ENCODE measurements at places on chromosomes 12 and 14.
A peak's percentile ranks its signal among the peaks of the same experiment; 100 is the strongest.

DNA sequence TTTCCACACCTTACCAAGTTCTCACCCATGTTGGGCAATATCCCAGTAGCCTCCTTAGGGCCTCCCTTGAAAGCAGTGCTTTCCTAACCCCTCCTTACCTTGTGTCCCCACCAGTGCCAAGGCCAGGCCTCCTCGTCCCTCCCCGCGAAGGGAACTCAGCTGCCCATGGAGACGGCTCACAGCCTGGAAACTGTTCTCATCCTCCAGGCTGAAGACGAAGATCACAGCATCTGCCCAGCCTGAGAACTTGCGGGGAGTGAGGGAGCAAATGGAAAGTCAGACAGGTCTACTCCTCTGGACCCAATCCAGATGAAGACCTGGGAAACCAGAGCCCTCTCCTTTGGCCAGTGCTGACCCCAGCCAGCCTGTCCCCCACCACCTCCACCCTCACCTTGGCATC lies 4.6 kb downstream of the AGAP2 start:
- DNase-seq = no peak

DNA sequence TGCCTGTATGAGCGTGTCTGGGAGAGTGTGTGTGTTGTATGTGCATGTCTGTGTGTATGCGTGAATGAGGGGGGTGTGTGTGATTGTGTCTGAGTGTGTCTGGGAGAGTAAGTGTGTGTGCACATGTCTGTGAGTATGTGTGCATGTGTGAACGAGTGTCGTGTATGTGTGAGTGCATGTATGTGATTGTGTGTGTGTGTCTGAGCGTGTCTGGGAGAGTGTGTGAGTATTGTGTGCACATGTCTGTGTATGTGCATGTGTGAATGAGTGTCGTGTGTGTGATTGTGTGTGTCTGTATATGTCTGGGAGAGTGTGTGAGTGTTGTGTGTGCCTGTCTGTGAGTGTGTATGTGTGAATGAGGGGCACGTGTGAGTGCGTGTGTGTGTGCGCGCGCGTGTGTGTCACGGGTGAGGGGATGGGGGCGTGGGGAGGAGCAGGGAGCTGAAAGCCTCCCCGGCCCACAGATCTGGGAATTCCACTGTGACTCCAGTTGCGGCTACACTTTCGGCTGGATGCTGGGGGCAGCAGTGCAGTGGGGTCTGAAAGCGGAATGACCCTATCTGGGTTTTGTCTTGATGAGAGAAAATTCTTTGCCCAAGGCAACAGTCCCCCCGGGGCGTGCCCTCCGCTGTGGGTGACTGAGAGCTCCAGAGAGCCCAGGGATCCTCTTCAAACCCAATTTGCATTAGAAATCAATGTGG lies 138.1 kb upstream of the MED13L start:
- no peak for DNase-seq

DNA sequence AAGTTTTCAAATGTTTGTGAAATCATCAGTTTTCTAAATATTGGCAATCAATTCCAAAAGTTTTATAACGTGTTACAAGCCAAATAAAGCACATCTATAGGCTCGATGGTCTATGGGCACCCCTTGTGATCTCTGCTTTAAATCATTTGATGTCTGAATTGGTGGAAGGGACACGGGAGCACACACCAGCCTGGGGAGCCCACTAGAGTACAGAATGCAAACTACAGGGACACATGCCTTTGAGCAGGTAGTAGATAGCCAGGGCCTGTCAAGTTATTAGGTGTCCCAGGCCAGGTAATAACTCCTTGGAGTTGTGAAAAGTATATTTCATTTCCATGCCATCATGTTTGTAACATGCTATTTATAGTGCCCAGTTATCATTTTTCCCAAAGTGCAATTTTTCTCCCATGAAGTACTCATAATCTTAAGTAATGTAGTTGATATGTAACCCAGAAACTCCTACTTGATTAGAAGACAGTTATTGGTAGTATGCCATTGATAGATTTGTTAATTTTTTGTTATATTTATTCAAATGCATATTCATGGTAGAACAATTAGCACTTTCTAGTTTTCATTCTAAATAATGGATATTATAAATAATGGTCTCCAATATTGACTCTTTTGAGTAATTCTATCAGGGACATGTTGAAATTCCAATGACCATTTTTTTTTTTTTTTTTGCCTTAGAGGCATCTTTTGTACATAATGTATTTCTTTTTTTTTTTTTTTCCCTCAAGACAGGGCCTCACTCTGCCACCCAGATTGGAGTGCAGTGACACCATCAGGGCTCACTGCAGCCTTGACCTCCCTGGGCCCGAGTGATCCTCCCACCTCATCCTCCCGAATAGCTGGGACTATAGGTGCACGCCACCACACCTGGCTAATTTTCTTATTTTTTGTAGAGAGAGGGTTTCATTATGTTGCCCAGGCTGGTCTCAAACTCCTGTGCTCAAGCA lies 96.9 kb upstream of the FGD4 start:
- no peak for DNase-seq

DNA sequence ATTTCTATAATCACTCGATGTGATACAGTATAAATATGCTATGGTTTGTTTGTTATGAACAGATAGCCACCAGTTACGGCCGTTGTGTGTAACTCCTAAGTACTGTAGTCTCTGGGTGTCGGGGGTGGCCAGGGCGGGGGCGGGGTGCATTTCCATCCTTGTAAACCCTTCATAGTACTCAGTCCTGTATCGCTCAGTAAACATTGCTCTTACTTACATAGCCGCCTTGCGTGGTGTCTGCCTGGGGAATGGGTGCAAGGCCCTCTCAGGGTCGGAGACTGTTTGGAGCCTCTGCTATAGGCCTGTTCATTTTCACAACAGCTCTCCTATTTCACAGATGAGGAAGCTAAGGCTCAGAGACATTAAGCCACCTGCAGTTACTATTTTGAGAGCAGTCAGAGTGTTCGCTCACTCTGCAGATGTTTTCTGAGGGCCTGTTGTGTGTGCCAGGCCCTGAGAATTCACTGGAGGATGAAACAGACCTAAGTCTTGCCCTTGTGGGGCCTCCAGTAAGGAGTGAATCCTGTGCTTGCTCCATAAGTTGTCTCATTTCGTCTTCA lies 42.5 kb downstream of the JDP2 start:
- no peak for DNase-seq

GRCh38 chr14:88422919-88423650 lies 37.6 kb downstream of the SPATA7 start:
- DNase-seq = no peak

DNA sequence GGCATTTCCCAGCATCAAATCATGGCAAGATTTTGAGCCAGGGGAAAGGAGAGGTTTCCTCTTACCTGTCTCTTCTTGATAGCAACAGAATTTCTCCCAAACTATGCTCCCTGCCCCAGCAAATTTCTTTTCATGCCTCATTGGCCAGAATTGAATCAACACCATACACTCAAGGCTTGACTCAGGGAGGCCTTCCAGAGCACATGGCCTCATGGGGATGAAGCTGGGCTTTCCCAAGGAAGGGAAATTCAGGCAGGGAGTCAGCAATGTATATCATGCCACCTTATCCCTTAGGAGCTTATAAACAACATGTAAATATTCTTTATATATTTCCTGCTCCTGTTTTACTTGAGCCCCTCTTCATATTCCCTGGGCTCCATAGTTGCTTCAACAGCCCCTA lies 62.1 kb downstream of the ARF6 start:
- no peak for DNase-seq

- no peak for DNase-seq
Measured at GRCh38 chr14:33454022-33454595, 496.8 kb downstream of the EGLN3 start.

DNA sequence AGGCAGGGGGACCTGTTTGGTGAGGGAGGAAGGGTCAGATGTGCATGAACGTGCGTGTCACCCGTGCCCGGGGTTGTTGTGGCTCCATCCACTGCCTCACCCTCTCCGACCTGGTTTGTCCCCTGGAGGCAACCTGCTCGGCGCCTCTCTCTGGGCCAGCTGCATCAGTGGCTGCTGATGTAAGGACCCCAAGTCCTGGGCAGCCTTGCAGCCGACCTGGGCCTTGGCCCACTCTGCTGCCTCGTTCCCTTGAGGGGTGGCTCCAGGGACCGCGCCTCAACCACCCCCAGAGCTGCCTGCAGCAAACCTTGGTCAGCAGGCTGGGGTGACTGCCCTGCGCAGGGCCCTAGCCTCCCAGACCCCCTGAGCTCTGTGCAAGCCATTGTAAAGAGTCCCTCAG lies 351.7 kb downstream of the TMEM121 start:
- no peak for DNase-seq

DNA sequence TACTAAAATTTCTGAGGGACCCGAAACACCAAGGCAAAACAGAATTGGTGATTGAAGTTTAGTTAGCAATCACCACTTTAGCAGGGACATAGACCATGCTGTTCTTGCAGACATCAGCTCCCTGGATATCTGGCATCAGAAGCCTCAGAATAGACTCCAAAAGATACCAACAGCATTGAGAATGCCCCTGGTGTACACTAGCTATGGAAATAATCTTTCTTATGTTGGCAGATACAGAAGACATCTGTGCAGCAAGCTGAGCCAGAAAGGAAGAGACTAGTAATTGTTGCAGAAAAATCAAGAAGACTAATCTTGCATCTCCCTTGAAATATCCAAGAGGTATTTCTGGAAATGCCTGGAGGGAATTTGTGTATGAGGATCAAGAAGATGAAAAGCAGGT lies 521.6 kb downstream of the TRHDE start:
- no peak for DNase-seq

DNA sequence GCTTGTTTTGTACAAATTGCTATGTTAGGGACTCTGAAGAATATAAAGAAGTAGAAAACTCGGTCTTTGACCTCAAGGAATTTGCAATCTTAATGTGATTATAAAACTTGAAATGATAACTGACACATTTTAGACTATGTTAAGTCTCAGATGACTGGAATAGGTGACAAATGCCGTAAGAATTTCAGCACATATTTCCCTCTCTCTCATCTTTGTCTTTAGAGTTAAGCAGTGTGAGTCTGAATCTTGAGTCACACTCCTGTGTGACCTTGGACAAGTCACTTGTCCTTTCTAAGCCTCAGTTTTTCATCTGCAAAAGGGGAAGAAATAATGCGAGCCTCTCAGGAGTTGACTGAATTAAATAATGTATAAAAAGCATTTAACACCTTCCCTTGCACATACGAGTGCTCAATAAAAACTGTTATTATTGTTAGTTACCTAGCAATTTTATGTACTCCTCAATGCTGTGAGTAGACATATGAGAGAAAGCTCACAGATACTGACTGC lies 103.7 kb downstream of the DYRK2 start:
- no peak for DNase-seq

DNA sequence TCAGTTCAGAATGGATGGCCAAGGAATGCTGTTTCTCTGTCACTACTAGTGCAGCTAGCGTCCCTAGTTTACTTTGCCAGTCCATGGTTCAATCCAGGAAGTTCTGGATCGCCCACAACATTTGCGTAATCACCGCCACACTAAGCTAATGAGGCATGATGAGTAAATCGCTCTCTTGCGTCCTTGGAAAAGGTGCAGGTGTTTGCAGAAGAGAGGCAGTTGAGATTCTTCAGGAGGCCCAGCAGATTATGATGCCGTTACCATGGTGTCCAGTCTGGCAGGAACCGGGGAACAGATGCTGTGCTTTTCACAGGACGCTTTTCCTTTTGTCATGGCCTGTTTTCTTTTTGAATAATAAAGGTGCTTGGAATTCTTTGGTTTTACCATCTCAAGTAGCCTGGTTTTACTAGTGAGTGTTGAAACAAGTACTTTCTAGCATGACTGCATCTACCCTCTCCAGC lies 9.0 kb downstream of the TPH2 start:
- no peak for DNase-seq

- DNase-seq = peak; percentile 65
Measured at GRCh38 chr12:94150240-94151121, 2.1 kb downstream of the PLXNC1 start.

DNA sequence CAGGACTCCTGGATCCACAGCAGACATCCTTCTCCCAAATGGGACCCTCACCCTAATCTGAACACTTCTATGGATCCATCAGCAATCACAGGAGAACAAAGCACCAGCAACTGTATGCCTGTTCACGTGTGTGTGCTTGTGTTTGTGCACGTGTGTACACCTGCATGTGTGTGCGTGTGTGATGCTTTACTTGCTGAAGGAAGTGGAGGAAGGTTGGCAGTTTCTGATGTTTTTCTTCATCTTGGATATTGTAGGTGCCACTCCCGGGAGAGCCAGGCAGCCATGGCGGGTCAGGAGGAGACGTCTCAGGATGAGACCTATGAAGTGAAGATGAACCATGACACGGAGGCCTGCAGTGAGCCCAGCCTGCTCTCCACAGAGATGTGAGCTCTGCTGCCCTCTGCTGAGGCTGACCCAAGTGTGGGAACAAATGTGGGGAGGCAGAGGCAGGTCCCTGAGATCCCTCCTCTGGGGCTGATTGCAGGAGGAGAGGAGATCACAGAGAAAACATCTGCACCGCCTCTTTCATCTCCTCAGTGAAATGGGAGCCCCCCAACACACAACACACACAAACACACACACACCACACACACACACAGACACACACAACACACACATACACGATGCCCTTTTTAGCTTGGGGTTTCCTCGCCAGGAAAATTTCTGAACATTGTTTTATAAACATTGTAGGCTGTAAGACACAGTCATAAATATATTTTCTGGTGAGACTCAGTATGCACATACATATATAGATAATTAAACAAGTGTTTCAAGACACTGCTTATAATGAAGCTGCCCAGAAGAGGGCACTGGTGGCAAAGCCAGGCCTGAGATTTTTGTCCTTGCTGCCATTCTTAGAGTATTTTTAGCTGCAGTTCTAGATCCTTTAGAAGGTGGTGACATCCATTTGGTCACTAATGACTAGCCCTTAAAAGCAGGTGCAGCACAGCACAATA lies 112.2 kb upstream of the FKBP4 start:
- no peak for DNase-seq

DNA sequence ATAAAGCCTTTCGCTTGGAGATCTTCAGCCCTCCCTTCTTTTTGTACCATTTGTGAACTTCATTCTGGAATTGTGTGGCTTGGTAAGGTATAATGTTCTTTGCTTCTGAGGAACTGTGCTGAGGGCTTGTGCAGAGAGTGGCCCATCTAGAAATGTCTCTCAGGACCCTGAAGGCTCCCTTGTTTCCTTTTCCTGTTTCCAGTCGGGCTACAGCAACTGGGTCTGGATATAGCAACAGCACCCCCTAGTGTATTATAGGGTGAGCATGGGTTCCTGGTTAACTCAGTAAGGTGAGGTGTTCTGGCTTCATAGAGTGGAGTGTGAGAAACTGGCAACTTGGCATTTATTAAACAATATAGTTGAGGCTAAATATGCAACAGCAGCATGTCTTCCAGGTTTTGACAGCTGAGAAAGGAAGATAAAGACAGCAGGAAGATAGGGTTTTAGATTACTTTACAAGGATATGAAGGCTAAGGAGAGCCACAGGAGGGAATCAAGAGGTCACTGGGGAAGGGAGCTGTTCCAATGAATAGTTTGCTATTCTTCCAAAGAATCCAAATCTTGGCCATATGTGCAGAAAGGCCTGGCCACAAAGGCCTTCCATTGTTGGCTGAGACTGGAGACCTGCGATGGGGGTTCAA lies 49.1 kb upstream of the RNU6-8 start:
- DNase-seq = peak; percentile 35

- no peak for DNase-seq
Measured at GRCh38 chr12:94327809-94328208, 131.9 kb downstream of the CEP83 start.

- no peak for DNase-seq
Measured at GRCh38 chr12:49909826-49910225, 6.1 kb upstream of the FAIM2 start.

GRCh38 chr12:123607756-123608155 lies 5.9 kb downstream of the DDX55 start:
- DNase-seq = no peak
